ENCODE measurements at places on chromosomes 12 and 14. TPM values are rescaled to one million over a fixed set of nuclear protein-coding genes. Genes with fewer than 3 reads are reported as not detected.

- no peak for DNase-seq
Observed at GRCh38 chr12:71216725-71217579, 59.2 kb upstream of the TSPAN8 start.

DNA sequence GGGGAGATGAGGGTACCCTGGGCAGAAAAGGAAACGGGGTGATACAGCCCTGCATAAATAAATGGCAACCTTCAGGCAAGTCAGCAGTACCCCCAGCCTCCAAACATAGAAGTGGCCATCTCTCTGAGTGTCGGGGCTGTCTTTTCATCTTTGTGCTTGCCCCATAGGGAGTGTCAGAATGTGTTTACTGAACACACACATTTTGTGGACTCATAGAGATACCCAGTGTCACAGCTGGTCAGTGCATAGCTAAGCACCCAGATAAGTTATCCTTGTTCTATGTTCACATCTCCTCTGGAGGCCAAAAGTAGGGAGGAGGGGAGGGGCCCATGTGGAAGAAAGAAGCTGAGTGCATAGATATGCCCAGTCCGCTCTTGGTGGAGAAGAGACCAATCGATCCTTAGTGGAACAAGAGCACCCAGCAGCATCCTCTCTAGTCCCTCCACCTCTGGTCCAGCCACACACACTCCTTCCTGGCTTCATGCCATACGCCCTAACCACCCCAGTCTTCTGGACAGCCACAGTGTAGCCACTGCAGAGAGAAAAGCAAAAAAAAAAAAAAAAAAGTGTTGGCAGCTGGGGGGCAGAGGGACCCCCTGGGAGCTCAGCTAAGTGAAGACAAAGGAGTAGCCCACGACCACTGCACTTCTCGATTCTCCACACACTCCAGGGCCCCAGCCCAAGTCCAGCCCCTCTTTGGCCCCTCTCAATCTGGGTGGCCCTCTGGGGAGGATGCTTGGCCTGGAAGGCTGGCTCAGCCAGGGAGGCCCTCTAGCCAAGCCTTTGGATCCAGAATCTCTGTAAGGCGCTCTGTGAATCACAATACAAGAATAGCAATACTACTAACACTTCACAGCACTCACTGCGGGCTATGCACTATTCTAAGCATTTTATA is 2.6 kb downstream of the ITGA7 start:
- DNase-seq, result no peak

DNA sequence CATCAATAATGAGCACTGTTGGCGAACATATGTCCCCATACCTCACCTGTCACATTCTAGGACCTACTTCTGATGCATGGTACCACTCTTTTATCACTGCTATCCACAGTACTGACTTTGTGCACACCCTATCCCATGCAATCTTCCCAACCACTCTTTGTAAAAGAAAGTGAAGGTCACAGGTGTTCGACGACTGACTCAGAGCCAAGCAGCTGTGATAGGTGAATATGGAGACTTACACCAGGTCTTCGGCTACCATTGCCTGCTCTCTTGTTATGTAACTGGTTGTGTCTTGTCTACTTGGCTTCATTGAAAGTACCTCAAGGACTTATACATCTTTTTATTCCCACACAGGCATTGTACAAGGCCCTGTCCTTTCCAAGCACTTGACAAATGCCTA is 169.0 kb downstream of the ANO2 start:
- no peak for DNase-seq

DNA sequence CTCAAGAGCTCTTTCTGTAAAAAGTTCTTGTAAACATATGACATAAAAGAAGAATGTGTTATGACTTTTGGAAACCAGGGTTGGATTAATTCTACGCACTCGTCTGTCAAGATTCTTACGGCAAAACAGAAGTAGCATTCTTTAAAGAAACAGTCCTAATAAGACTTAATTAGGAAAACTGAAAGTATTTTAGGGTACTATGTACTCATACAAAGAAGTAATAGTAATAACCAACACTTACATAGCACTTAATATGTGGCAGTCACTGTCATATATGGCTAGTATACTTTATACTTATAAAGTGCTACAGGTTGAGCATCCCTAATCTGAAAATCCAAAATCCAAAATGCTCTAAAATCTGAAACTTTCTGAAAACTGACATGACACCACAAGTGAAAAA is 72.9 kb upstream of the ST8SIA1 start:
- DNase-seq, result no peak

DNA sequence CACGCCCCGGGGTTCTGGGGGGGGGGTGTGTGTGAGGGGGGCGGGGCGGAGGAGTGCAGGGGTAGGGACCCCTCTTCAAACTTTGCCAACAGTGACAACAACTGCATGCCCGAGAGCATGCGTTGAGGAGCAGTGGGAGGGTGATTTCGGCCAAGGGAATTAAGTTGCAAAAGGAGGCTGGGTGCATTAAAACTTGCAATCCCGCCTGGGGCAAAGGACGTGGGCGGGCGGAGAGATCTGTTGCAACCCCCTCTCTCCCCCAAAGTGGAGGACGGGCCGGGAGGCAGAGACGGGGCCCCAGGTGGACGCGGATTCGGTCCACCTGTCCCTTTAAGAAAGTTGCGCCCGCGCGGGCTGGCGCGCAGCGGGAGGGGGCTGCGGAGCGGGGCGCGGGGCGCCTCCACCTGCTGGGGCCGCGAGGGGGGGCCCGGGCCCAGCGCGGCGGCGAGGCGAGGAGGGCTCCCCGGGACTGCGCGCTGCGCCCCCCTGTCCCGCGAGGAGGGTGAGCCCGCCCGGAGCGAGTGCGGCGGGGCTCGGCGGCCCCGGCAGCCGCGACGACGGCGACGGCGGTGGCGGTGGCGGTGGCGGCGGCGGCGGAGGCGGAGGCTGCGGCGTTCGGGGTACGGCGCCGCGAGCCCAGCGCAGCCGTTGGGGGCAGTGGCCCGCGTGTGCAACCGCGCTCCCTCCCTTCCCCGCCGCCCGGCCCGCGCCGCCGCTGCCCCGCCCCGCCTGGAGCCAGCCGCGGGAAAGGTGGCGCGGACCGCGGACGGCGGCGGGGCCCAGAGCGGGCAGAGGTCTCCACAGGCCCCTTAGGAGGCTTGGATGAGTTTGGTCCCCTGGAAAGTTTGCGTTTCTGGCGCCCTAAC is 530 bp upstream of the FOXN4 start:
- peak; percentile 32 for DNase-seq

- DNase-seq, result no peak
Observed at GRCh38 chr14:29354486-29354885, 573.2 kb downstream of the PRKD1 start.

DNA sequence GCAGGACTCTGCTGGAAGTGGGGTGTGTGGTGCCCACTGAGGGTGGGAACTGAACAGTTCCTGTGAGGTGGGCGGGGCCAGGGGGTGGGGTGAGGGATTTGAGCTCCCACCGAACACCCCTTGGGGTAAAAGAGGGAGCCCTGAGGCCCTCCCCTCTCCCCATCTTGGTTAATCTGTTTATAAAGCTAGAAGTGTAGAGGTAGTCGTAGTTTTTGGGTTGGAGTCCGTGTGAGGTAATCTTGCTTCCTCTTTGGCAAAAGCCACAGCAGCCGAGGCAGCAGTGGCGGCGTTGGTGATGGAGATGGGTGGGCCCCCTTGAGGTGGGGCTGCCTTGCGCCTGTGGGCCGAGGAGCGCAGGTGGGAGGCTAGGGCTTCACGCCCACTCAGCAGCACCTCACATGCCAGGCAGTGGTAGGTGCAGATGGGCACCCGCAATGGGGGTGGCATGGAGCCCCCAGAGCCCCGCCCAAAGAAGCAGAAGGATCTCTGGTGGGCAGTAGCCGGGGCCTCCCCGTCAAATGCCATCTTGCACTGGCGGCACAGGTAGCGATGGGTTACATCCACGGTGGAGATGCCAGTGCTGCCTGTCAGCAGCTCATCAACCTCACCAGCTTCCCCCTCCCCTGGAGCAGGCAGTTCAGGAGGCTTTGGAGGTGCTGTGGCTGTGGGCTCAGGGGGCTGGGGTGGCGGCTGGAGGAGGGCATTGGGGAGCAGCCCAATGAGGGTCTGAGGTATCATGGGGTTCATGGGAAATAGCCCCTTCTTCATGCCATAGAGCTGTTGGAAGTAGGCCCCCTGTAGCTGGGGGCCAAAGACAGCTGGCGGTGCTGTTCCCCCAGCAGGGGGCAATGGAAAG is 29.6 kb downstream of the ZFHX2 start:
- DNase-seq, result no peak

DNA sequence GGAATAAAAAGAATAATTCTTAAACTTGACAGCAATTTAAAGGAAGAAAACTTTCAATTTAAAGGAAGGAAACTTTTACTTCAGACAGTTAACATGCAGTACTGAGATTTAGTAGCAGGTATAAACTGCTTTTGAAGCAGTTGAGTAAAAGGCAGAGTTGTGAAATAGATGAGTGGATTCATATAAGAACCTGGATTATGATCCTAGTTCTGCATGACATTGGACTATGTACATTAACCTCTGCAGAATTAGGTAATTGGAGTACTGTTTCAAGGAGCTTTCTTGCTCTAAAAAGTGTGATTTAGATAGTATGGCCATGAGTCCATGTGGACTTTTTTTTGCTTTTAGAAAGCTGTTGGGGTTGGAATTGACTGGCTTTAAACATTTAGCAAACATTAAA is 29.7 kb downstream of the ATP2A2 start:
- DNase-seq, result no peak

DNA sequence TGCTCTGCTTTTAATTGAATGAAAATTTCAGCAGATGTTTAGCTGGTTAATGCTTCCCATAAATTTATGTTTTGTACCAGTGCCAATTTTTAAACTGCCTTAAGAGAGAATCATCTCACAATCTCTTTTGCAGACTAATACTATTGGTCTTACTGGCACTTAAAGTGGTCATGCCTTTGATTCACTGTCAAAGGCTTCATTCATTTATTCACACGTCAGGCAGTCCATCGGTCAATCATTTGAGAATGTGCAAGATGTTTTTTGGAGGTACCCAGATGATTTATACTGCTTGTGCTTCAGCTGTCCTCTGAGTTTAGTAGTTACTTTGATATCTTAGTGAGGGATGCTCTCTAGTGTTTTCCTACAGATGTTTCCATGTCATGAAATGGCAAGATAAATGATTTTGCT is 83.4 kb downstream of the NAV3 start:
- no peak for DNase-seq

DNA sequence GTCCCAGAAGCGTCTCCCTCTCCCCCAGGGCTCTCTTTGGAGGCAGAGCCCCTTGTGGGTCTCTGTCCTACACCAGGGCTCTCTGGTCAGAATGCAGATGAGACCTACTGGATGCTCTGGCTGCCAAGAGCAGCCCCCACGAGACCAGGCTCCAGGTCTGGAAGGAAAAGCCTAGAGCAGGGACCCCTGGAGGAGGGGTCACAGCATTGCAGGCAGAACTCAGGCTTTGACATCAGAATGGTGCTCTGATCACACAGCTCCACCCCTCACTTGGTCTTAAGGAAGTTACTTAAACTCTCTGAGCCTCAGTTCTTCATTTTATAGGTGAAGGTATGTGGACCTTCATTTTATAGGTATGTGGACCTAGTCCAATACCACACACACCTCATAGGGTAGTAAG is 83.1 kb downstream of the ARL6IP4 start:
- peak; percentile 53 for DNase-seq

Gene SMCO2
- total RNA-seq, result 0.23 TPM

Gene HOXC5
- not detected for total RNA-seq

Gene PTPRO
- total RNA-seq, result 0.49 TPM

Gene TGM1
- total RNA-seq, result 7.4 TPM

Gene TAS2R7
- total RNA-seq, result not detected

Gene RNASE1
- not detected for total RNA-seq

Gene OASL
- 13.9 TPM for total RNA-seq

All from activated CD4-positive, alpha-beta T cell treated with anti-CD3 and anti-CD28 coated beads for 36 hours (primary cell).